ENCODE measurements at places on chromosomes 2 and 18. TPM values are rescaled to one million over a fixed set of nuclear protein-coding genes. Genes with fewer than 3 reads are reported as not detected.

GRCh38 chr2:206084439-206084869 is 1.5 kb downstream of the INO80D start:
- DNase-seq, result peak; percentile 86

DNA sequence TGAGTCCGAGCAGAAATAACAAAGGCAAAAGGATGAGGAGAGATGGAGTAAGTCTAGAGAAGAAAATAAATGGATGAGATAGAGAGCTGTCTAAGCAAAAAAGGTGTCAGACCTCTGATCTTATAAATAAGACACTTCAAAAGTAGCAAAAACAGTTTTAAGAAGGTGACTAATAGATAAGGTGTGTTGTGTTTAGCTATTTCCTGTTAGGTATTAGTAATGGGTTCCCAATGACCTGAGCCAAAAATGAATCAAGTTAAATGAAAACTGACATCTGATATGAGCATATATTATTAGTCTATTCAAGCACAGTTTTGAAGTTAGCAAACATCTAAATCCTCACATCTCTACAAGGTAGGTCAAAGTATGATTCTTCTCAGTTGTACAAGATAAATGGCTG is 10.6 kb downstream of the SUPT7L start:
- no peak for DNase-seq

- DNase-seq, result no peak
Observed at GRCh38 chr2:106160786-106161261, 33.3 kb downstream of the UXS1 start.

GRCh38 chr2:64650722-64651338 is 2.9 kb downstream of the SERTAD2 start:
- DNase-seq, result no peak

- no peak for DNase-seq
Observed at GRCh38 chr18:50527636-50528307, 32.1 kb upstream of the MAPK4 start.

PSMA8 gene
- total RNA-seq, result not detected

Data from A172 (cell line).